ENCODE measurements at places on chromosomes 7 and 10. TPM values are rescaled to one million over a fixed set of nuclear protein-coding genes. Genes with fewer than 3 reads are reported as not detected.

DNA sequence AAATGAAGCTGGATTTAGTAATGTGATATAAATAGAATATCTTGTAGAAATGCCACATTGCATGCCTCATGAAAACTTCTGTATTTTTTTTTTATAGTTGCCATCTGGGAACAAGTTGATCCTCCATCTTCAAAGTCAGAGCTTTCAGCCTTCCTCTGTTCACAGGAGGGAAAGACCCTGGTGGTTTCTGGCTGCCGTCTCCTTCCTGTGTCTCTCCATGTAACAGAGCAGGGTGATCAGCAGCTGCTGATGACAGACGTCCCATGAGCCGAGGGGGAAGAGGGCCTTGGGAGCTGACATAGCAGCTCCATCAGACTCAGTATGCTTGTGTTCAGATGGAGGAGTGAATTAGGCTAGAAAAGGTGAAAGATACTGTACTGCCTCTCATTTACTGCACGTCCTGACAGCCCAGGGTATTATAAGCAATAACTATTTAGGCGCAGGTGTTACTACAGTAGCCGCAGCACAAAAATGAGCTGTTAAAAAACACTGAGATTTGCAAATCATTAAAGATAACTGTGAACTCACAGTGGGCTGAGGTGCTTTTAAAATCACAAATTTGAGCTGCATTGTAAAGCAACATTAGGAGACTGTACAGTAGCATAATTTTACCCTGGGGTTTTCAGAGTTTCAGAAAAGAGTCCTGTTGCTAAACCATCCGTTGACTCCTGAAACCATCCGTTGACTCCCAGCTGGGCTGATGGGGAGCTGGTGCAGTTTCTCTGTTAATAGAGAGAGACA, 103.3 kb downstream of the CFAP58 start:
- DNase-seq, result no peak

DNA sequence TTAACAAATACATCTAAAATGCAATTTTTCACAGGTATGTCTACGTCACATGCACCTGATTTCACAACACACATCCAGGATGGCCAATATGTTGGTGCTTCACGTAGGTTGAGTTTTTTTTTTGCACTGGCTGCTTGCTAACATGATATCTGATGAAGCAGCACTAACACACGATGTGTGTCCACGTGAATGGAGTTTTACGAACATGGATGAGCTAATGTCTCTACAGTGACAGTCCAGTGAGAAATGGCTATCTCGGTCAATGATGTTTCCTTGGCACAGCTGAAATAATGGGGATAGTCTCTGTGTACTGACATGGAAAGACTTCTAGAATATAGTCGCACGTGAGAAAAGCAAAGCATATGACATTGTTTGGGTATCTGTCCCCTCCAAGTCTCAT, 563.9 kb upstream of the ADARB2 start:
- no peak for DNase-seq

- DNase-seq, result no peak
These were observed 14.7 kb downstream of the ITIH2 start for GRCh38 chr10:7717767-7718166.

The C10orf53 gene
- not detected for total RNA-seq

GRCh38 chr10:11600280-11600679, 11.2 kb downstream of the USP6NL start:
- no peak for DNase-seq

All from hepatocyte (in vitro differentiated cells).